Stimulated activated CD8-positive, alpha-beta memory T cell treated with anti-CD3 and anti-CD28 coated beads, Interleukin-7, amount 100 ng/mL, for 1 hour (primary cell): ENCODE measurements at places on chromosomes 3 and 15.

DNA sequence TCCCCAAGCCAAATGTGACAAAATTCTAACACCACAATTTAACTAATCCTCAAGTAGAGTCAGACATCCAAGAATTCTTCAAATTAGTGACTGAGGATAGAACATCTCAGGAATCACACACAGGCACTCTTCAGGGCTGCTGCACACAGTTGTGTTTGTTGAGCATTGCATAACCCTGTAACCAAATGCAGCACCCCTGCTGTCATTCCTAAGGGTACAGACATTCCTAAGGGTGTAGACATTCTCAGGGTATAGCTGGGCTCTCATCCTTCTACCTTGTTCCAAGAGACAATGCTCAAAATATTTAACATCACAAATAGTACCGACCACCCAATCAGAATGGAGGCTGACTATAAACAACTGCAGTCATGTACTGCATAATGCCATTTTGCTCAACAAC lies 107.1 kb upstream of the UBE2E2 start:
- DNase-seq = no peak

GRCh38 chr3:170751083-170751898 lies 118.7 kb downstream of the RPL22L1 start:
- no peak for DNase-seq

DNA sequence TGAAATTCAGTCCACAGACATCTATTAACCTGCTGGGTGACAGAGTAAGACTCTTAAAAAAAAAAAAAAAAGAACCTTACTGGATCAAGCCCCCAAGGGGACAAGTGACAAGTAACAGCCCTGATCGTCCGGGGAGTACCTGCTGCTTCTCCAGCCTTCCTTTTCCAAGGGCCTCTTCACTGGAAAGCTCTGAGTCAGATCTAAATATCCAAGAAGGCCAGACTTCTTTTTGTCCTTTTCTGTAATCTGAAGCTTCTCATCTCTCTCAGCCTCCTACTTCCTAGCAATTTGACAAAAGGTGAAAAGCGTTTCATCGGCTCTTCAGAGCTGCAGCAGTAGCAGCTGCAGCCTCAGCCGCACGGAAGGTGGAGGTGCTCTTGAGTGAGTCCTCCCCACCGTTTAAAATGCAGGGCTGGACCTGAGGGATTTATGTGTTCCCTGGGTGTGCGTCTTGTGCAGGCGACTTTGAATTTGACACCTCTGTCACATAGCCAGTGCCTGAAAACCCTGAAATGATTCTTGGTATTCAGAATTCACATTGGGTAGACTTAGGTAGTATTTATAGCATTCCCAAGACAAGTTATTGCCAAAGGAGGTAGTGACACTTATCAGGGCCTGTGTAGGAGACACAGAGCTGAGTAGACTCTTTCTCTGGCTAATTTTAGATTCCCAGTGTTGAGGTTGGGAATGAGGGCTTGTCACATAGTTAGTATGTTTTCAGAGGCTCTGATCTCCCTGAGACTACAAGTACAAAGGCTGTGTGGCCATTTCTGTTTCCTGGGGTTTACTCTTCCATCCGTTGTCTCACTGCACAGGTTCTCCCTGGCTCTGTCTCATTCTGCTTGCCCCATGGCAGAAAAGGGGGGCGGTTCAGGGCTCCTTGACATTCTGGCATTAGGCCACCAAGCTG lies 291.2 kb upstream of the C2CD4B start:
- DNase-seq = no peak

GRCh38 chr15:39108021-39108420 lies 472.9 kb upstream of the THBS1 start:
- DNase-seq = no peak

- no peak for DNase-seq
Observed at GRCh38 chr3:197260491-197261163, 37.8 kb downstream of the DLG1 start.

DNA sequence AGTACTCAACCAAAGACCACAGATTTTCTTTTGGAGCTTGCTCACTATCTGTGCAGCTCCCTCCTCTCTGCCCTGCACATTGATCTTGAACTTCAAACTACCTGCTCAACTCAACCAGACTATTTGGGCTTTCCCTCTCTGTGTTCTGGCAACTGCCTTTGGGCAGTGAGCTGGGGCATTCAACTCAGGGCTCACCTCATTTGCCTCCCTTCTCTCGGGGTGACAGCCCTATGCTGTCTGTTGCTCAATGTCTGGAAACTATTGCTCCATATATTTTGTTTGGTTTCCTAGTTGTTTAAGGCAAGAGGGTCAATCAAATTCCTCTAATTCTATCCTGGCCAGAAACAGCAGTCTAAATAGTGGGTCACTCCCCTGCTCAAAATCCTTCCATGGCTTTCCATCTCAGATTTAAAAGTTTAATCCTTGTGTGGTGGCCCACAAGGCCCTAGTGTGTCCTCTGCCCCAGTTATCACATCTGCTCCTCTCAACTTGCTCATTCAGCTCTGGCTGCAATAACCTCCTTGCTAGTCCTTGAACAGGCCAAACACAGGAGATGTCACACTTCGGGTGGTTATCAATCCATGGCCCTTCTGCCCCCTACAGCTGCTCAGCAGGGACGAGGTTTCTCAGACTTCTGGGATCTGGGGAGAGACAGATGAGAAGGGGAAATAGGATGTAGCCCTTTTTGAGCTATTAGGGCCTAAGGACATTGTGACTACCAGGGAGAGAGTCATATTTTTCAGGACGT lies 67.8 kb downstream of the SNRK start:
- DNase-seq = no peak

- no peak for DNase-seq
Observed at GRCh38 chr3:120274739-120275167, 10.3 kb downstream of the GPR156 start.

DNA sequence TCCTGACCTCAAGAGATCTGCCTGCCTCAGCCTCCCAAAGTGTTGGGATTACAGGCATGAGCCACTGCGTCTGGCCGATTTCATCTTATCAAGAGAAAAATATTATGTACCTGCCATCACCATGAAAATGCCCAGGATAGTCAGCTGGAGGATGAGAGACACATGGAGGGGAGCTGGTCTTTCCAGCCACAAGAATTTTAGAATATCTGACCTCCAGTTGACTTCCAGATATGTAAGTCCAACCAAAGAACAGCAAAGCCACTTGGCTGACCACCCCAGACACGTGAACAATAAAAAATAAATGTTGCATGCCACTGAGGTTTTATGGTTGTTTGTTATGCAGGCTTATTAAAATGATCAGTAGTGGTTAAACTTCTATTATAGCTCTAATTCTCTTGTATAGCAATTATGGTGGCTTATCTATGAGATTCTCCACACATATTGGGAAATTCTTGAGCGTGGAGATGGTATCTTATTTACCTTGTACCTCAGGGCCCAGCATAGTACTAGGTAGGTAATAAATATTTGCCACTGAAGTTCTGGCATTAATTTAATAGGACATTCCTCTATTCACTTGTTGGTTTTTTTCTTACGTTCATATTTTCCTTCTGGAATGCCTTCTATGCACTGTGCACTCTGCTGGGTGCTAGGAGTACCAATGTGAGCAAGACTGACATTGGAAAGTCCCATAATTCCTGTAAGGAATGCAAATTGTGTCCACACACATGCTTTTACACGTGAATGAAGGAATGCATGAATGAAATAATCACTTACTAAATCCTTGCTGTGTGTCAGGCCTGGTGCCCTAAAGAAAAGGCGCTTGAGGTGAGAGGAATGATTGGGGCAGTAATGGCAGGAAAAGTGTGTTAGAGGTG lies 77.6 kb downstream of the EDEM1 start:
- DNase-seq = no peak

DNA sequence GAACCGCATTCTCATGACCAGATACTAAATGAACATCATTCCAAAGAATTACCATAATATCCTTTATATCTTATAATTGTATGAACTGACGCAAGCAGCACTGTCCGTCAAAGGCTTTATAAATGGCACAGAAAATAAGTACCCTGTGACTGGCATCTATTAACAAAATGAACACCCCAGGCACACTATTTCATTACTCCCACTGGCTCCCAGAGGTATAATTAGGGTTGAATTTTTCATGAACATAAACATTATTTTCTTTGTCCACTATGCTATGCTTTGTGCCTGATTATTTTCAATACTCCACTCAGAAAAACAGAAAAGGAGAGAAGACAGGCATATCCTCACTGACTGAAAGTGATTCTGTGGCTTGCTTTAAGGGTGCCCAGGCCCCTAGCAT lies 71.1 kb downstream of the LYZL4 start:
- no peak for DNase-seq

GRCh38 chr15:98682992-98683701 lies 34.8 kb downstream of the IGF1R start:
- DNase-seq = no peak

- no peak for DNase-seq
Observed at GRCh38 chr3:119529883-119530282, 29.5 kb downstream of the CD80 start.

GRCh38 chr3:26768068-26768651 lies 145.6 kb downstream of the LRRC3B start:
- DNase-seq = no peak

- no peak for DNase-seq
Observed at GRCh38 chr3:188433521-188434150, 279.7 kb downstream of the LPP start.

DNA sequence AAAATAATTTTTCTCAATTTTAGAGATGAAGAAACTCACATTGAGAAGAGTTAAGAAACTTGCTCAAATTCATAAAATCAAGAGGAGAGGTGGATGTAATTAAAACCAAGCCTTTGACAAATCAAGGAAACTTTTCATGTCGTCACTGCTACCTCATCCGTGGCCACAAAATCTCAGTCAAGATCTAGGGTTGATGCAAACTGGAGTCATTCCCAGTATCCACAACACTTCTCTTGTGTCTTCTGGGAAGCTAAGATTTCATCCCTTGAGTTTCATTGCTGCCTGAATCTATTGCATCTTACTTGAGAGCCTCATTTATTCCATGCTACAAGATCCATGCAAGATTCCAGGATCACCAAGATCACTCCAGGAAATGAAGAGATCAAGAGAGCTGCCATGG lies 5.4 kb upstream of the FBN1 start:
- DNase-seq = no peak

GRCh38 chr15:38636597-38636996 lies 72.0 kb upstream of the RASGRP1 start:
- DNase-seq = no peak

DNA sequence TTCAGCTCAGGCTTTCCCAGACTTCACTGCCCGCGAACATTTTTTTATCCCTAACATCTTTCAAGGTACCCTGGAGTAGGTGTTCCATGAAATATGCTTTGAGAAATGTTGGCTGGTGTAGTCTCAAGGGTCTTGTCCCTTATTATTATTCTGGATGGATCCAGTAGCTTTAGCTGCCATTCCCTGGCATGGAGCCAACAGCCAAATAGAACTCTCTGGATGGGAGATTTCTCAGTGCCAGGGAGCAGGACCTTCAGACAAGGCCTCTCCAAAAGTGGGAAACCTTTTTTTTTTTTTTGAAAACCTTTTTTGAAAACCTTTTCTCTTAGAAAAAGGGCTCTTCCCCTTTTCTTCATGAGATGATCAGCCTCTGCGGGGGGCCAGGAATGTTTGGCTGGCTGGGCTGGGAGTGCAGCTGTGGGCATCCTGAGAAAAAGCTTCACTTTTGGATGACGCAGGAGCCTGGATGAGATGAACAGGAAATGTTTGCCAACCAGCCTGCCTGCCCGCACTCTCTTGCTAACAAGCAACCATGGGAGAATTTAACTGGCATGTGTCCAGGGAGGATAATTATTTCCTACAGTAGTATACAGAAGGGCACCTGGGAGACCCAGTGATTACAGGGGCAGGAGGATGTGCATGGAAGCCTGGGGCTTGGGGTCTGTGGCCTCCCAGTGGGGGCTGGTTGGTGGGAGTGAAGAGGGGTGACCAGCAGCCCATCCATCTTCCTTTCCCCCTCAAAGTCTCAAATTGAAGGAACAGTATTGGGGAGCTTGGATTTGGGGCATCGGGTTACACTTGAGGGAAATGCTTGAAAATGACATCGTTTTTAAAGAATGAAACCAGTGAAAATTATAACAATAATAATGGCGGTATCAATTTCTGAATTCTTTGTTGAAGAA lies 109.1 kb upstream of the LRIG1 start:
- no peak for DNase-seq

- DNase-seq = no peak
Observed at GRCh38 chr15:67110361-67110781, 45.0 kb downstream of the SMAD3 start.

DNA sequence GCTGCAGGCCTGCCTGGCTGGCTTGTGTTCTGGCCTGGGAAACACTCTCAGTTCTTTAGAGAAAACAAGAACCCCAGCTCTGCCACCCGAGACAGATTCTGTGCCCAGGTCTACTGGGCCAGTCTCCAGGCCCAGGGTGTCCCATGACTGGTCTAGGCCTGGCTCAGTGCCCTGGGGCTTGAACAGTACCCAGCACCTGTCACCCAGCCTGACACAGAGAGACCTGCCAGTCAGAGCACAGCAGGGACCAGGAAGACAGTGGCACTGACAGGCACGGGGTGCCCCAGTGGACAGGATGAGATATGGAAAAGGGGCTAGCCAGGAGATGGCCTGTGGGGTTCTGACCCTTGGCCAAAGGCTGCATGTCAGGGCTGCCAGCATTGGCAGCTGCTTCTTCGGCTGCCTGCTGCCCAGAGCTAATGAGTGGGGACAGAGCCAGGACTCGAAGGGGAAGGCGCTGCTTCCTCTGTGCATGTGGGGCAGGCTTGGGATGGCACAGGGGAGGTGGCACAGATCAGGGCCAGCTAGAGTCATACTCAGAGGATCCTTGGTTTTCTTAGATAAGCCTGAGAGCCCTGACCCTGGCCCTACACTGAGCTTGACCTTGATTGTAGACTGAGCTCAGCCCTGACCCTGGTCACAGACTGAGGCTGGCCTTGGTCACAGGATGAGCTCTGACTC lies 15.1 kb downstream of the CCDC33 start:
- no peak for DNase-seq

DNA sequence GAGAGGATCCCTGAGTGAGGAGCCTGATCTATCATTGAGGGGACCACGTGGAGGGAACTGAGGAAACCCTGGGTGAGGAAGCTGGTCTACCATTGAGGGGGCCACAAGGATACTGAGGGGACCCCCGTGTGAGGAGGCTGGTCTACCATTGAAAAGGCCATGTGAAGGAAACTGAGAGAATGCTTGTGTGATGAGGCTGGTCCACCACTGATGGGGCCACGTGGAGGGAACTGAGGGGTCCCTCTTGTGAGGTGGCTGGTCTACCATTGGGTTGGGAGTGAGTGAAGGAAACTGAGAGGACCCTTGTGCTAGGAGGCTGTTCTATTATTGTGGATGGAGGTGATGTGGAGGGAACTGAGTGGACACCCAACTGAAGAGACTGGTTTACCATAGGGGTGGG lies 161.3 kb downstream of the FBLN2 start:
- DNase-seq = no peak
